ENCODE measurements at places on chromosomes 2 and 18.

DNA sequence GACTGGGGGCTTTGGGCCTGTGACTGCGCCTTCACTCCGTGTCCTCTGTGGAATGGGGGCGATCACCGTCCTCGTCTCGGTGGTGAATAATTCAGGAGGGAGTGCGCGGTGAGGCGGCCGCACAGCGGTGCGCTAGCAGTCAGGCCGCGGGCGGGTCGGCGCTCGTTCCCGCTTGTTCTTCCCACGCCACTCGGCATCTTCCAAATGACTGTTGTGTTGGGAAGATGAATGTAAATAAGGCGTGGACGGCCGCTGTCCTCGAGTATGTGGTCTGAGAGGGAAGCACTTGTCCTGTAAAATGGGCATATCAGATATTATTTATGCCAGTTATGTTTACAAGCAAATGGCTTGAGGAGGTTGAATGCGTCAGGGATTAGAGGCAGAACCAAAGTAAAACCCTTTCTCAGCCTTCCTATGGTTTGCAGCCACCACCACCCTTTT, 608 bp upstream of the VPS4B start:
- DNase-seq, result no peak

DNA sequence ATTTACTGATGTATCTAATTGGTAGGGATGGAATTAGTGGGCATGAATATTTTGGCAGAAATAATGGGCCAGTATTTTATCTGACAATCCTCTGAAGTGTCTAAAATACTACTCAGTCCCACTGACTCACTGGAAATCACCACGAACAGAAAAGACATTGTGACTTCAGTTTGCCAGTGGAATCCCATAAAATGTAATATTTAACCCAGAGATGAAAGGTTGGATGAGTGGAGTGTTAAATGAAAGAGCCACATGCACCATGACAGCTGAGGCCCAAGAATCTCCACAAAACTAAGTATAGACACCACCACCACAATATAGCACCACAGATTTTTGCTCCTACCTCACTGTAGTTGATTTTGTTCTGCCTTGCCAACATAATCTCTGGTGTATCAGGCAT, 103.9 kb downstream of the NEB start:
- no peak for DNase-seq

GRCh38 chr18:48563027-48563426, 24.2 kb downstream of the CTIF start:
- DNase-seq, result peak; percentile 79

- DNase-seq, result no peak
Measured at GRCh38 chr2:129645335-129645734, 334.1 kb upstream of the RAB6C start.

DNA sequence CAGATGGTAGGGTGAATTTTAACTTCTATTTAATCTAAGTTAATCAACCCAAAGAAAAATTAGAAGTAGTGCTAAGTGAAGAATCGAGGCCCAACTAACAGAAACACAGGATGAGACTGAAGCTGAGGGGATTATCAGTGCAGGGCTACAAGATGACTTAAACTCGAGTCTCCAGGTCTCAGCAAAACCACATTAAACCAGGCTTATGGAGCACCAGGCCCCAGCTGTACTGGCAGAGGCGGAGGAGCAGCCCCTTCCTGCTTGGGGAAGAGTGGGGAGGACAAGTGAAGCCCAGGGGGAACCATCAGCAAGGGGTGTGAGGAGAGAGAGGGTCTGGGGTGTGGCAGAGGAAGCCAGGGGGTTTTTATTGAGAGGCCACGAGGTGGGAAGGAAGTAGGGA, 135.9 kb upstream of the EPAS1 start:
- no peak for DNase-seq

GRCh38 chr2:120288016-120288373, 35.3 kb downstream of the RALB start:
- DNase-seq, result no peak

- DNase-seq, result peak; percentile 54
Measured at GRCh38 chr2:20443276-20443920, 3.5 kb upstream of the RHOB start.

DNA sequence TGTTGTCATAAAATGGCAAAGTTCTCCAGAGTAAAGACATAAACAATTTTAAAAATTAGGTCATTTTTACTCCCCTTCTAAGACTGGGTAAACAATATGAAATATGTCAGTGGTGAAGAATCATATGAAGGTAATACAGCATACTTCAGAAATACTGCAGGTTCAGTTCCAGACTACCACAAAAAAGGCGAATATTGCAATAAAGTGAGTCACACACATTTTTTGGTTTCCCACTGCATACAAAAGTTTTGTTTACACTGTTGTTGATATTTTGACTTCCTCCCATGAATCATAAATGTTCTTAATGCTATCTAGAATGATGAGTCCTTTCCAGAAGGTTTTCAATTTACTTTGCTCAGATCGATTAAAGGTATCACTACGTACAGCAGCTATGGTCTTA, 73.5 kb downstream of the SMC6 start:
- no peak for DNase-seq

- DNase-seq, result no peak
Measured at GRCh38 chr2:235774153-235774870, 280.5 kb downstream of the AGAP1 start.

DNA sequence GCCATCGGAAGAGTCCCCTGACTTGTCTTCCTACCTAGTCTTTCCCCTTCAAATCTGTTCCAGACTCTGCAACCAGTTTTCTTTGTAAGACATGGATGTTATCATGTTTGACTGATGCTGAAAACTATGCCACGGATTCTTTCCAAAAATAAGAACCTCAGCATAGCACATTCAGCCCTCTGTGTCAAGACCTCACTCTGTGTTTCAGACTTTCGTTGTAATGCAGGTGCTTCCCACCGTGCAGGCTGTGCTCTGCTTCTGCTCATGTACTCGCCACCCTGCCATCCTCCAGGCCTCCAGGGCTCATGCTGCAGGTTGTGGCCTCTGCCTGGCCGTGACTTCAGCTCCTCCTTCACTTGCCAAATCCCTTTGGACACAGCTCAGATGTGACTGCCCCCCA, 347.0 kb upstream of the RAB12 start:
- no peak for DNase-seq

DNA sequence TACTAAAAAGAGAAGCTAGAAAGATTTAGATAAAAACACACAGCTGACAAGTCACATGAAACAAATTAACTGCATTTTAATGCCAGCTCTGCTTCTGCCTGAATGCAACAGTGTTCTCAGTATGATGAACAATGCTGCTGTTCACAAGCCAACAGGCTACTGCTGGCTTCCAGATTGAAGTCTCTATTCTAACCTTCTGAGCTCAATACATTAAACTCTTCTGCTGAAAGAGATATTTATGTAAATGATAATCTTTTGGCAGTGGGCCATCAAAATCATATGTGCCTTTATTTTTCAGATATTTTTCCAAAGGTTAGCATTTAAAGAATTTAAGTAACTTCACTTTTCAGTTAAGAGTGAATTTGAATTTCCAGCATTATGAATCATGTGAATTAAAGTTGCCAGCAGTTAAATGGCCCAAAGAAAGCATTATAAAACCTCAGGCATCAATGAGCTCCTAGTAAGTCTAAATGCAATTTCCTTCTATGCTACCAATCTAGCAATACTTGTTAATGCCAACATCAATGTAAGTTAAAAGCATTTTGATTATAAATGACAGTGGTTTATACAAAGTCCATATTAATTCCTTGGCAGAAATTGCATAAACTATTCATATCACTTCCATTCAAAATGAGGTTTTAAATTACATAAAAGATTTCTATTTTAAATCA, 72.4 kb downstream of the ID2 start:
- peak; percentile 56 for DNase-seq

DNA sequence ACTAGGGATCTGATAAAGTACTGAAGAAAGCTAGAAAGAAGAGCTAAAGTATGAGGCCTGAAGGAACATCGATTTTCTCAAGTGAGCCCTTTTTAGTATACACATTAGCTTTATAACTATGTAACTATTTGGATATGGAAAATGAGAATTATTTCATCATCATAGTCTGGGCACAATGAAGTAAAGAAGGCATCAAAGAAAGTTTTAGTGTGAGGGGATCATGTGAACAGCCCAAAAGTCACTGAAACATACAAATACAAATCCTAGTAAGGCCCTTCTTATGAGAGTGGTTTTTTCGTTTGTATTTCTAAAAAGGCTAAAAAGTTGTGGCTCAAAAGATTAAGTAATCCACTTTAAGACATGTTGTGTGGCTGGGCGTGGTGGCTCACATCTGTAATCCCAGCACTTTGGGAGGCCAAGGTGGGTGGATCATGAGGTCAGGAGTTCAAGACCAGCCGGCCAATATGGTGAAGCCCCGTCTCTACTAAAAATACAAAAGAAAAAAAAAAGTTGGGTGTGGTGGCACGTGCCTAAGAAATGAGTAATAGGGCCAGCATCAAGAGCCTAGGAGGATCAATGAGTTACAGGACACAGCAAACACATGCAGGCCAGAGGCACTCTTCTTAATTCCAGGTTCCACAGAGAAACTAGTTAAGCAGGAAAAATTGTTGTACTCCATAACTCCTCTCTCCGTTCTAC, 61.9 kb downstream of the PUM2 start:
- DNase-seq, result peak; percentile 46

- DNase-seq, result no peak
Measured at GRCh38 chr2:39779341-39779851, 338 bp upstream of the THUMPD2 start.

DNA sequence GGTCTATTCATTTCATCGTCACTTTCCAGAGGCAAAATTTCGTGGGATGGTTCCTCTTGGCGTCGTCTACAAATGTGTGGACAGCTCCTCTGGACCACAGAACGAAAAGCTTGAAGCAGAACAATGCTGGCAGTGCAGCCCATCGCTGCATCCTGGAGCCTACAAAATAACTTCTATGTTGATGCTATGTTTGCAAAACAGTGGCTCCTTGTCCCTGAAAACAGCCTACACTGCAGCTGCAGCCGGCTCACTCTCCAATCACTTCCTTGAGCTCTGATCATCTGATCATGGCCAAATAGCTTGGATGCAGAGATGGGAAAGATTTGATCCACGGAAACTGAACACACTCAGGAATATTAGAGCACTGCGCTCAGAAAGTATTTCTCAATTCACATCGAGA, 60.0 kb downstream of the DOCK10 start:
- no peak for DNase-seq

DNA sequence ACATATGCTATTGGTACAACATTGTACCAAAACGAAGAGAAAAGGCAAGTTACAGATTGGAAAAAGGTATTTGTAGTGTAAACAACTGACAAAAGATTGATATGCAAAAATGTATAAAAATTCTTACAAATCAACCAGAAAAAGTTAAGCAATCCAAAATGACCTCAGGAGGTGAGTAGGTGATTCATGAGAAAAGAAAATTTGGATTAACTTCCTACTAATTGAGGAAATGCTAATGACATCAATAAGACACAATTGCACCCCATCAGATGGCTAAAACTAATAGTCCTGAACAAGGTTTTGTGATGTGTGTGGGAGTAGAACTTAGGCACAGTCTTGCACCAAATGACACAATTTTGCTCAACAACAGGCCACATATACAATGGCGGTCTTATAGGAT, 129.3 kb downstream of the COPS8 start:
- DNase-seq, result no peak

- peak; percentile 57 for DNase-seq
Measured at GRCh38 chr18:75358928-75359327, 68.6 kb downstream of the SMIM21 start.

DNA sequence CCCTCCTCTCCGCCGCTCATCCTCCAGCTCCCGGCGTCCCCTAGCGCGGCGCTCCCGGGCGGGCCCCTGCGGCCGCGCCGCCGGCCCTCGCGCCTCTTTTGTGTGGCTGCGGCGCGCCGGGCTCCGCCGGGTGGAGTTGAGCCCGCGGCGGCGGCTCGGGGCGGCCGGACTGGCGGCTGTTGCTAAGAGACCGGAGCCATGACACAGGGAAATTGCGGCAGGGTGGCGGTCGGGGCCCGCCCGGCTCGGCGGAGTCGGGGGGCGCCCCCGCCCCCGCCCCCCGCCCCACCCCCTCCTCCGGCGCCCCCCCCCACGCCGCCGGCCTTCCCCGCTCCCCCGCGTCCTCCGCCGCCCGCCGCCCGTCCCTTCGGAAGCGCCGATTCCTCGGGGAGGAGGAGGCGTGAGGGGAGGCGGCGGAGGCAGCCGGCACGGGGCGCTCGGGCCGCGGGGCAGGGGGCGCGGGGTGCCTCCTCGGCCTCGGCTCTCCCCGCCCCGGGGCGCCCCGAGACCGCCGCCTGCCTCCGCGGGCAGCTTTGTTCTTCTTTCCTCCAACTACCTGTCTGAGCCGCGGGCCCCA, at the start of gene TMEM200C:
Gene TMEM200C, minus strand, starts transcription at position 224 of the 577 bp plus-strand sequence. CDS start 3,459 bp downstream, outside the sequence.
- DNase-seq, result peak; percentile 15

DNA sequence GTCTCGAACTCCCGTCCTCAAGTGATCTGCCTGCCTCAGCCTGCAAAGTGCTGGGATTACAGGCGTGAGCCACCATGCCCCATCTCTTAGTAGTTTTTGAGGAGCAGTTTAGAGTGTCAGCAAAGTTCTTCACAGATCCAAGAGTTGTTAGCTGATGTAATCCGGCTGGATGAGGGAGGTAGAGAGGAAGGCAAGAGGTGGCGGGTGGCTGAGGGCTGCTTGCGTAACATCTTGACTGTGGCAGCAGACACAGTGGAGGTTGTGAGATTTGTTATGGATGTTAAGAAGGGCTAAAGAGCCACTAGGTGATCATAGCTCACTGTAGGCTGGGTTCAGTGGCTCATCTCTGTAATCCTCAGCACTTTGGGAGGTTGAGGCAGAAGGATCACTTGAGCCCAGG, 19.5 kb upstream of the FAM136A start:
- DNase-seq, result no peak

GRCh38 chr2:106140913-106141312, 53.2 kb downstream of the UXS1 start:
- DNase-seq, result no peak

GRCh38 chr2:173109253-173110188, 33.9 kb downstream of the MAP3K20 start:
- DNase-seq, result peak; percentile 91

GRCh38 chr2:19478409-19478808, 120.0 kb upstream of the OSR1 start:
- DNase-seq, result no peak

- DNase-seq, result peak; percentile 33
Measured at GRCh38 chr2:24883946-24884345, 36.1 kb downstream of the ADCY3 start.

- DNase-seq, result no peak
Measured at GRCh38 chr2:67241453-67241852, 155.7 kb upstream of the ETAA1 start.

- DNase-seq, result no peak
Measured at GRCh38 chr18:72436401-72436800, 107.7 kb downstream of the CBLN2 start.

- no peak for DNase-seq
Measured at GRCh38 chr2:172555272-172555521, 693 bp upstream of the PDK1 start.

DNA sequence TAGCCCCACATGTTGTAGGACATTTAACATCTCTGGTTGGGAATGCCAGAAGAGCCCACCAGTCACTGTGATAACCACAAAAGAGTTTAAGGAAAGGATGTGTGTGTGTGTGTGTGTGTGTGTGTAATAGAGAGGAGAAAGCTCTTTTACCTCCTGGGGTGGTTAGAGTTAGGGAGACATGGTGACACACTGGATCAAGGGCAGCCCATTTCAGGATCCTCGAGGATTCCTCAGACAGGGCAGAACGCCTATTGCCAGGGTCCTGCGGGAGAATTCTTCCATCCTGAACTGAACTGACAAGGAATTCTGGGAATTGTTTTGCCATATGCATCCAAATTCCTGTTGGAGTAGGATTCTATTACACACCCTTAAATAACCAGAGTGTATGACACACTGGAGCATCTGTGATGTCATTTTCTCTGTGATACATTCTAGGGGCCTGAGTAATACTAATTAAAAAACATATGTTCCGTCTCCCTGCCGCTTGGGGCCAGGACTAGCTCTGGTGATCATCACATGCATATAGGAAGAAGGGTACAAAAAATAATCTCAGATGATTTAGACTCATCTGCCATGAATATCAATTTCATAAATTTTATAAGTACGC, 156.4 kb upstream of the MMADHC start:
- peak; percentile 97 for DNase-seq
